ENCODE measurements at places on chromosomes 16 and 17.

- no peak for DNase-seq
Measured at GRCh38 chr16:83682868-83683235, 124.9 kb upstream of the HSBP1 start.

DNA sequence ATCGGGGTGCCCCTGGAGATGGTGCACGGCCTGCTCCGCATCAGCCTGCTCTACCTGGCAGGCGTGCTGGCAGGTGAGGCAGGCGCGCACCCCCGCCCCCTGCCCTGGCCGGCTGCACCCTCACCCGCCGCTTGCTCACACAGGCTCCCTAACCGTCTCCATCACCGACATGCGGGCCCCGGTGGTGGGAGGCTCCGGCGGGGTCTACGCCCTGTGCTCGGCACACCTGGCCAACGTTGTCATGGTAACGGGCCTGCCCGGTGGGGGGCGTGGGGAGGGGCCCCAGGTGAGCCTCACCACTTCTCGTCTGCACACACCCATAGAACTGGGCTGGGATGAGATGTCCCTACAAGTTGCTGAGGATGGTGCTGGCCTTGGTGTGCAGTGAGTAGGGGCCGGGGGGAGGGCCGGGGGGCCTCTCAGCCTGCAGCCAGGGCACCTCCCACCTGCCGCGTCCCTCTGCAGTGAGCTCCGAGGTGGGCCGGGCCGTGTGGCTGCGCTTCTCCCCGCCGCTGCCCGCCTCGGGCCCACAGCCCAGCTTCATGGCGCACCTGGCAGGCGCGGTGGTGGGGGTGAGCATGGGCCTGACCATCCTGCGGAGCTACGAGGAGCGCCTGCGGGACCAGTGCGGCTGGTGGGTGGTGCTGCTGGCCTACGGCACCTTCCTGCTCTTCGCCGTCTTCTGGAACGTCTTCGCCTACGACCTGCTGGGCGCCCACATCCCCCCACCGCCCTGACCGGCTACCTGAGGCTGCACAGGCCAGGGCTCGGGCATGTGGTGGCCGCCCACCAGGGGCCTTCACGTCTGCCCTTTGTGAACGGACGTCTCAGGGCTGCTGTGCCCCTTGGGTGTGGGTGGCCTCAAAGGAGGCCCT is 2.1 kb downstream of the RHBDL1 start:
- DNase-seq, result no peak

GRCh38 chr16:68328151-68328859 is 17.5 kb downstream of the PRMT7 start:
- DNase-seq, result peak; percentile 86

- DNase-seq, result no peak
Measured at GRCh38 chr17:59874376-59874775, 18.4 kb downstream of the TUBD1 start.

DNA sequence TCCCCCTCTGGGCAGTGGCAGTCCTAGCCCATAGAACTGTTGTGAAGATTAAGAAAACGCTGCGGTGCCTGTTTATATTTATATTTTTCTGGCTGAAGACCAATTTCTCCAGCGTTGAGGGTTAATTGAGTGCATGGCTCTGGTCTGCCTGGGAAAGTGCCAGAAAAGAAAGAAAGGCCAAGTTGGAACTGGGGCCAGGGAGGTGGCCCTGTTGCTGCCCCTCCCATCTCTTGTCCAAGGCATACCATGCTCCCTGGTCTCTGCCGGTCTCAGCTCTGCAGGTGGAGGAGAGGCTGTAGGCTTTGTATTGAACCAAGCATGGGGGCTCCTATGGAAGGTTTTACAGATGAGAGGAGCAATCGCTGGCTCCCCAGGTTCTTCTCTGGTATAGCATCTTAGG is 124.7 kb downstream of the MGAT5B start:
- no peak for DNase-seq

DNA sequence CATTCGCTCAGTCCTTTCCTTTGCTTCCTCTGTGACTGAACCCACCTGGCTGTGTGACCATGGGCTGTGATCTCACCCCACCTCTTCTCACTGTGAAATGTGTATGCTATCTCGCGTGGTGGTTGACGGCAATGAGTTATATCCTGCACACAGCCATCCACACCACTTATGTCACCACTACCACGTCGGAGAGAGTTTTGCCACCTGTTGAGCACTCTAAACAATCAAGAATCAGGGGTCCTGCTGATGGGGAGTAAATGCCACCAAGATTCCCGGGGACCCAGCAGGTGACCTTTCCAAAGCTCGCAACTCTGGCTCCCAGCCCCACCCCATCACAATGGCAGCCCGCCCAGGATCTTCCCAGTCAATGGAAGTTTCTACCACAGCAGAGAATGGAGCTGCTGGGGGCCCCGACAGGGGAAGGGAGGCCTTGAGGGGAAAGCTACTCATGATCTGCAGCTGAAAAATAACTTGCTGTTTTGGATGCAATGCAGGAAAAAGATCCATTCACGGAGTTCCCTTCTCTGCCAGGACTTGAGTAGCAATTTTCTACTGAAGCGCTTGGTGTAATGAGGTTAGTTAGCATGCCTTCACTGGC is 26.2 kb upstream of the RCVRN start:
- no peak for DNase-seq

- no peak for DNase-seq
Measured at GRCh38 chr16:31460582-31461002, 1.3 kb downstream of the ARMC5 start.

GRCh38 chr16:52578829-52579498 is 32.0 kb upstream of the TOX3 start:
- no peak for DNase-seq

DNA sequence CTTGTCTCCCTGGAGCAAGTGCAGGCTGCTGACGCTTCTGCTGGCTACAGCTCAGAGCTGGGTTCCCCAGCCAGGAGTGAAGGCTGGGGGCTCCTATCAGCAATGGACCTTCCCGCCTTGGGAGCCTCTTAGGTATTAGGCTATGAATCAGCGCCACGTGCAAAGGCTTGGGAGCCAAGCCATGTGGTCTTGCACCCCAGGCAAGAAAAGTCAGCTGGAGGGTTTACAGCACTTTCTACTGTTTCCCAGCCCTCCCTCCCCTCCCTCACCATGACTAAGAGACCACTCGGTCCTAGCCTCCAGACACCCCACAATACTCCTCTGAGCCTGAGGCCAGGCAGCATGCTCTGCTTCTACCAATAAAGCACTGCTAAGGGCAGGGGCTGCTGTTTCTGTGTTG is 12.3 kb downstream of the EPX start:
- DNase-seq, result no peak

DNA sequence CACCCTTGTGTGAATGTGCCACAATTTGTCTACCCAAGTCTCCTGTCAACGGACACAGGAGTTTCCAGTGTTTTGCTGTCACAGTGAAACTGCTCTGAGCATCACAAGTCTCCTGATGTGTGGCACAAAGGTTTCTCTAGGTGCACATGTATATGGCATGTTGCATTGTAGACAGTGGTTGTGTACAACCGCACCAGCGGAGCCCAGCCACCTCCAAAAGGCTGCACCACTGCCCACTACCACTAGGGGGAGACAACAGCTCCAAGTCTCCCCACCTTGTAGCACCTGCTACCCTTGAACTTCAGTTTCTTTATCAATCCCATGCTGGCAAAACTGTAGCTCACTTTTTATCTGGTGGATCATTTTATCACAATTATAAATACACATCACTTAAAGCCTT is 95.5 kb upstream of the ZNF469 start:
- peak; percentile 20 for DNase-seq

DNA sequence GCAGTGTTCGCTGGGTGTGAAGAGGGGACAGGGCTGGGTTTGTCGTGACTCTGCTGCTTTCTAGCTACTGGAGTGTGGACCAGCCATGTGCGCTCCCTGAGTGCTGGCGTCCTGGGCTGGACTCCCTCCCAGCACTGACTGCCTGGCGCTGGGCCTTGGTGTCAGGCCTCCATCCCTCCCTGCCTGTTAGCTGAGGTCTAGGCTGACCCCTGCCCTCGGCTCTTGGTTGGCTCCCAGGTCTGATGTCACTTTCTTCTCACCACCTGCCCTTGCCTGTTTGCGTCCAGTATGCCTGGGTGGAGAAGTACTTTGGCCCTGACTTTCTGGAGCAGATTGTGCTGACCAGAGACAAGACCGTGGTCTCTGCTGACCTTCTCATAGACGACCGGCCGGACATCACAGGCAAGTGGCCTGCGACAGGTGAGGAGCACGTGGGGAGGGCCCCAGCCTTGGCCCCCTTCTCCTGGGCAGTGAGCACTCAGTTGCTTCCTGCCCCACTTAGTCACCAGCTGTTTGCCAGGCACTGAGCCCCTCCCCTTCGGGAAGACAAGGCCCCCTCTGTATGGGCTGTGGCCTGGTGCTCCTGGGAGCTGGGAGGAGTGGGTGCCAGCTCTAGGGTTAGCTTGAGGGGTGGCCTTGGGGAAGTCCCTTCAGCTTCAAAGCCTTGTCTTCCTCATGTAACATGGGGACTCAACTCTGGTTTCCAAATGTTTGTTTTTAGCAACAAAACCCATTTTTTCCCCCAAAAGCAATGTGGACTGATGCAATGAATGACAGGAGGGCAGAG is 41.5 kb downstream of the NT5M start:
- DNase-seq, result no peak

- DNase-seq, result no peak
Measured at GRCh38 chr17:63358956-63359355, 87.2 kb downstream of the CYB561 start.

DNA sequence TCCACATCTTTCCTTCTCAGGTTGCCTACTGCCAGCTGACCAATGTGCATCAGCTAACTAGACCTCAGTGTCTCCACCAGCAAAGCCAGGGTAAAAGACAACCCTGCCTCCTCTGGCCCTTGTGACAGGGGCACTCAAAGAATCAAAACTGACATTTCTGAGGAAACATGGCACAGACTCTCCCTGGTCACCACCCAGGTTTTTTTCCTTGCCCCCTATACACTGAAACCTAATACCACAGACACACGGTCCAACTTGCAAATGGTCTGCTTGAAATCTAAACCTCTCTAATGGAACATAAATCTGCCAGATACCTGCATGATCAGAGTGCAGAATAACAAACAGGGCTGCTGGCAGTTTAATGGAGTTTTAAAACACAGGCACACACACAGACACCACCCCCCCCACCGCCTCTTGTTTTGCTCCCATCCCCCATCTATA is 19.5 kb upstream of the CORO6 start:
- no peak for DNase-seq

DNA sequence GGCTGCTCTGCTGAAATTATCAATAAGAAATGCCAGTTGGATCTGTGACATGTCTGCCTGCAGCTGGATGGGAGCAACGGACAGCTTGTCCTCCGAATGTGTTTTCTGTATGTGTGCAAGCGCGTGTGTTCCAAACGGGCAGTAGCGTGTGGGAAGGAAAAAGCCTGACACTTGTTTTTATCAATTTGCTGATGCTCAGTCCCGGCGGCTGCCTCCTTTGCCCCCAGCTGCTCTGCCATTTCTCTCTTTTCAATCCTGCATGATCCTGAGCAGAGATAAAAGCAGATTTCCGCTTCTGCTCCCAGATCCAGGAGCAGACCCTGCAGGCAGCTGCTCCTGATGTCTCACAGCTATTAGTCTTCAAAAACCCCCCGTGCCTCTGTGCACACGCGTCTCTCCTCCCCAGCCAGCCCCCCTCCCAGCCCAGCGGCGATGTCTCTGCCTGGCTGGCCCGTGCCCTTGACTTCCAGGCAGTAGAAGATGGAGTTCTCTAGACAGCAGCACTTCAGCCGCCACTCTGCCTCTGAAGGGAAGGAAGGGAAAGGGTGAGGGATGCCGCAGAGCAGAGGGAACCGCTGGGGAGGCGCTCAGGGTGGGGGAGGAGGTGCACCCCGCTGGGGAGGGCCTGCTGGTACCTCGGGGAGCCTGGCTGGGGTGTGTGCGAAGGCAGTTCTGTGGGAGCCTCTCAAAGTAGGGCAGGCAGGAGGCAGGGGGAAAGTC is 4.1 kb downstream of the PRCD start:
- DNase-seq, result no peak

- no peak for DNase-seq
Measured at GRCh38 chr17:31272236-31272635, 24.8 kb downstream of the OMG start.

- DNase-seq, result no peak
Measured at GRCh38 chr17:58351182-58351581, 819 bp downstream of the SUPT4H1 start.

DNA sequence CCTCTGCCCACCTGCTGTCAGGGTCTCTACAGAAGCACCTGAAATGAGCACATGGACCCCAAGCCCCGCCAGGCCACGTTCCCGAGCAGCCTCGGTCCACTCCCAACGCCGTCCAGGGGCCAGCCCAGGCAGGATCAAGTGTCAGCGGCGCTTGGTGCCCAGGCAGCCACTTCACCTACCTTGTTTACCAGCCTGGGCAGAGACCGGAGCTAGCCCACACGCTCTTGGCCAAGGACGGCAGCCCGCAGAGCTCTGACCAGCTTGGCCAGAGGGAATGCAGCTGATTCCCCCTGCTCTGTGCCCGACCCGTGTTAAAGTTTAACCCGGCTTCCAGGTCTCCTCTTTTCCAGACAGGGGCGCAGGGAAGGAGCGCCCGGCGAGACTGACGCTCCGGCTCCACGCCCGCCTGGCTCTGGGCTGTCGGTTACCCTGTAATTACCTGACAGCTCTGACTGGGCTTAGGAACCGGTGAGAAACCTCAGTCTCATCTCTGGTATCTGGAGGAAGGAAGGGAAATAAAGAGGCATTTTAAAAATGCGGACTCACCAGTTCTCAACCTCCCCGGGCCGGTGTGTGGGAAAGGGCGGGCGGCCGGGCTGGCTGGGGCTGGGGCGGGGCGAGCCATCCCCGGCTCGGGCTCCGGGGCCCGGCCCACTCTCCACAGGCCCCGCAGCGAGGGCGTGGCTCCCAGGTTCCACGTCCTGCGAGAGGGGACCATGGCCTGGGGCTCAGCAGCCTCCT is 4.6 kb downstream of the KIFC3 start:
- DNase-seq, result peak; percentile 77

- DNase-seq, result no peak
Measured at GRCh38 chr16:53040788-53041187, 11.9 kb downstream of the CHD9NB start.

GRCh38 chr17:53475002-53475401 is 347.7 kb upstream of the KIF2B start:
- DNase-seq, result no peak

GRCh38 chr17:36752096-36752888 is 150.9 kb downstream of the MRM1 start:
- no peak for DNase-seq

DNA sequence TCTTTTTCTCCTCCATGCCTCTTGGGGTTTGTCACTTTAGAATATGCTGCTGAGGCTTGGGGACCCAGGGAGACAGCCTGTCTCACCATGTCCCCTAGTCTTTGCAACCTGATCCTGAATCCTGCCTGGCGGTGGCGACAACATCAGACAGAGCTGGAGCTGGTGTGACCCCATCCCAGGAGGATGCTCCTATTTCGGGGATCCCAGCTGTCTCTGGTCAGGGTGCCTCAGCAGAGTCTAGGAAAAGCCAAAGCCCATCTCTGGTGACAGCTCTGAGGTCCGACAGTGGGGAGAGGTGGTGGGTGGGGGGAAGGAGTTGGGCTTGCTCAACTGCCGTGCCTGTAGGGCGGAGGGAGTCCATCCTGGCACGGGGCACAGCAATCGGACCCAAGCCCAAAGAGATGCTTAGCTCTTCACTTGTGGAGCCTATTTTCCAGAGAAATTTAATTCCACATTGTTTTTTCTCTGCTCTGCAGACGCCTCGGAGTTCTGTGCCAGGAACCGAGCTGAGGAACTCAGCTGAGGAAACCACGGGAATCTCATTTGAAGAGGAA is 10.3 kb upstream of the TNS4 start:
- DNase-seq, result no peak
